ENCODE measurements at places on chromosomes 4 and X. TPM values are rescaled to one million over a fixed set of nuclear protein-coding genes. Genes with fewer than 3 reads are reported as not detected.

The APELA gene
- total RNA-seq, result not detected

The CSAG3 gene
- total RNA-seq, result not detected

The STATH gene
- total RNA-seq, result not detected

The NXF2 gene
- total RNA-seq, result not detected

The PABPC4L gene
- 1.1 TPM for total RNA-seq

The PCSK1N gene
- total RNA-seq, result 0.44 TPM

The LAMTOR3 gene
- 63.6 TPM for total RNA-seq

The RPS6KA6 gene
- 0.49 TPM for total RNA-seq

The SPANXB1 gene
- not detected for total RNA-seq

The DMP1 gene
- not detected for total RNA-seq

The CAMK2D gene
- 81.3 TPM for total RNA-seq

The FGA gene
- not detected for total RNA-seq

The MAP3K15 gene
- total RNA-seq, result not detected

The MXRA5 gene
- 1.7 TPM for total RNA-seq

The WAS gene
- total RNA-seq, result 16.1 TPM

The GC gene
- not detected for total RNA-seq

The SSX2 gene
- total RNA-seq, result not detected

The CCDC110 gene
- total RNA-seq, result 0.85 TPM

The MFAP3L gene
- total RNA-seq, result 3.1 TPM

The MAGED4B gene
- total RNA-seq, result not detected

The MAGEA10 gene
- total RNA-seq, result not detected

The ZC4H2 gene
- 9.3 TPM for total RNA-seq

The SRPX2 gene
- 165 TPM for total RNA-seq

The OSTC gene
- total RNA-seq, result 97.1 TPM

The SEPSECS gene
- 14.7 TPM for total RNA-seq

The MAOB gene
- 44.0 TPM for total RNA-seq

The ARSJ gene
- 1.1 TPM for total RNA-seq

The KDR gene
- total RNA-seq, result 69.7 TPM

The GLRA3 gene
- 0.17 TPM for total RNA-seq

The ERVMER34-1 gene
- not detected for total RNA-seq

The TBX22 gene
- total RNA-seq, result not detected

The RTL5 gene
- total RNA-seq, result 7.0 TPM

The PRRG3 gene
- 0.49 TPM for total RNA-seq

Data from subcutaneous adipose tissue (tissue), 4 donors.